ENCODE measurements at places on chromosomes 7 and 10.
A peak's percentile ranks its signal among the peaks of the same experiment; 100 is the strongest.

DNA sequence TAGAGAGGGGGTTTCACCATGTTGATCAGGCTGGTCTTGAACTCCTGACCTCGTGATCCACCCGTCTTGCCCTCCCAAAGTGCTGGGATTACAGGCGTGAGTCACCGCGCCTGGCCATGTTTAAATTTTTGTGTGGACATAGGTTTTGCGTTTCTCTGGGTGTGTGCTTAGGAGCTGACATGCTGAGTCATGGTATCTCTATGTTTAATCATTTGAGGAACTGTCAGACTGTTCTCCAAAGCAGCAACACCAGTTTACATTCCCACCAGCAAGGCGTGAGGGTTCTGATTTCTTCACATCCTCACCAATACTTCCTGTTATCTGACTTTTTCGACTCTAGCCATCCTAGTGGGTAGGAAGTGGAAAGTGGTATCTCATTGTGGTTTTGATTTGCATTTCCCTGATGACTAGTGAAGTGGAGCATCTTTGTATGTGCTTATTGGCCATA lies 153.7 kb downstream of the DNAJB6 start:
- no peak for DNase-seq

- DNase-seq: no peak
Observed at GRCh38 chr10:57017356-57018037, 656.4 kb upstream of the ZWINT start.

DNA sequence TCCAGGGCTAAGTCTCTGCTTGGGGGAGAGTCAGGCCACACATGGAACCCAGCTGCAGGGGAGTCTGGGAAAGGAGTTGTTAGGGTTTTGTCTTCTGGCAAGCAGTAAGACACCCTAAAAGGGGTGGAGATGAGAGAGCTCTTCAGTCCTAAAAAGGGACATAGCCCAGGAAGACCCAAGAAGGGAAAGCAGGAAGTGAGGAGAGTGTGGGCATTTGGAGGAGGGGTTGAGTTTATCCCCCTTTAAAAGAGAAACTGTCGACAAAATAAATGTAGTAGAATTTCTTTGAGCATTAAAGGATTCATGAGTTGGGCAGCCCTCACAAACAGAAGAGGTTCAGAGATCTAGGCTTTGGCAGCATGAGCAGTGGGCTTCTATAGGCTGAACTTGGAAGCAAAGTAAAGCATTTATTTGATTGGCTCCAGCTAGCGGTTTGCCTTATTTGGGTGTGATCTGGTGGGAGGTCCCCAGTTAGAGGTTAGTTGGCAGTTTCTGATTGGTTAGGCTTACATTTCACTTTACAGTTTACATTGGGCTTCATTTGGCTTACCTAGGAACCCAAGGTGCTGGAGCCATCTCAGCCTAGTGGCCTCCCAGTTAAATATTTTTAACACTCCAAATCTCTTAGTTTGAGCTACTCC lies 246.7 kb downstream of the CAMK1D start:
- DNase-seq: no peak

DNA sequence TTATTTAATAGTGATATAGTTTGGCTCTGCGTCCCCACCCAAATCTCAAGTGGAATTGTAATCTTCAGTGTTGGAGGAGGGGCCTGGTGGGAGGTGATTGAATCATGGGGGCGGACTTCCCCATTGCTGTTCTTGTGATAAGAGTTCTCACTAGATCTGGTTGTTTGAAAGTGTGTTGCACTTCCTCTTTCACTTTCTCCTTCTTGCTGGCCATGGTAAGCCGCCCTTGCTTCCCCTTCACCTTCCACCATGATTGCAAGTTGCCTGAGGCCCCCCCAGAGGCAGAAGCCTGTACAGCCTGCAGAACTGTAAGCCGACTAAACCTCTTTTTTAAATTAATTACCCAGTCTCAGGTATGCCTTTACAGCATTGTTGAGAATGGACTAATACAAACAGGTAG lies 101.4 kb downstream of the MTPAP start:
- DNase-seq: no peak

- DNase-seq: no peak
Observed at GRCh38 chr7:75667938-75668337, 70.8 kb downstream of the HIP1 start.

DNA sequence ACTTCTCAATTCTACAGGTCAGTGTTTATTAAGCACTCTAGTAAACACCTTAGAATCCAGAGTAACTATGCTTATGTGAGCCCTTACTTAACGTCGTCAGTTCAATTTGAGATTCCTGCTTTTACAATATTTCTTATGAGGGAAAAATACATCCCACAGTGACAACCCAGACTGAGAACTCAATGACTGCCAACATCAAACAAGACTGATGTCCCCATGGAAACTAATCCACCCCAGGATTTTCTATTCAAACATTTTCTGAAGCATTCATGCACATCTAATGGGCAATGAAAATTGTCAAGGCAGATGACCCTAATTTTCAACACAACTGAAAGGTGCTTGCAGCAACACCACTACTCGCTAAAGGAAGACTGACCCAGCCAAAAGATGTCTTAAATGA lies 67.0 kb downstream of the ATE1 start:
- DNase-seq: no peak

GRCh38 chr7:143492799-143493739 lies 15.4 kb downstream of the TAS2R41 start:
- no peak for DNase-seq

DNA sequence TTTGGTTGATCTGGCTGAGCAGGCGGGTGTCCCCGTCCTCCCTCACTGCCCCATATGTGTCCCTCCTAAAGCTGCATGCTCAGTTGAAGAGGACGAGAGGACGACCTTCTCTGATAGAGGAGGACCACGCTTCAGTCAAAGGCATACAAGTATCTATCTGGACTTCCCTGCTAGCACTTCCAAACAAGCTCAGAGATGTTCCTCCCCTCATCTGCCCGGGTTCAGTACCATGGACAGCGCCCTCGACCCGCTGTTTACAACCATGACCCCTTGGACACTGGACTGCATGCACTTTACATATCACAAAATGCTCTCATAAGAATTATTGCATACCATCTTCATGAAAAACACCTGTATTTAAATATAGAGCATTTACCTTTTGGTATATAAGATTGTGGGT lies 26.9 kb upstream of the TRIM56 start:
- peak; percentile 43 for DNase-seq

DNA sequence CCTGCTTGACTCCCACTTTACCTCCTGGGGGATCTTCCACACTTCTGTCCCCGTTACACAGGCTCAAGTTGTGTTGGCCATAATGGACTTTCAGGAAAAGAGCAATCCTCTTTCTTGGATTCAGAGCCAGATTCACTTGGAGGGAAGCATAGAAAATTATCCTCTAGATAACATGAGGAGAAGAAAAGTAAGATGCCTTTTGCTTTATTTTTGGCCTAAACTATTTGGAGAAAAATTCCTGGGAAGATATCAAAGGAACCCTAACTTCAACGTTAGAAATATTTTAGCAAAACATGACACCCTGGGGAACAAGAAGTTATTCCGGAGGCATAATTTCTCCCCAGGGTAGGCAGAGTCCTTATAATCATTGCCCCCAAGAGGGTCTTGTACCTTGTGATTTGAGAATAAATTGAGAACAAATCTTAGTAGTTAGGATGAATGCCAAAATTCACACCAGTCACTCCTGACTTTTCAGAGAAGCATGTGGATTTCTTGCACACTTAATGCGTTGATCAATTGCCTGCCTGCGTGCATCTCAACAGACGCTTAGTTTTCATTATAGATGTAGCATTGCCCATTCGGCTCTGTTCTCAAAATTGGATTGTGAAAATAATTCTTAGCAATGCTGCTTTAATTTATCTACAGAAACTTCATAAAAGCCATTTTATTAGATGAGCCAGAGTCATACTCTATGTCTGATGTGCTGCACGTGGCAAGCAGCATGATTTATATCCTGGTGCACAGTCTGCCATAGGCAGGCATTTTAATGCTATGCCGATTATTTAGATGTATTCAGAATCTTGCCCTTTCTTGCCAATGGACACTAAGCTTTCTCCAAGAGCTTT lies 224.4 kb downstream of the C7orf25 start:
- no peak for DNase-seq

GRCh38 chr7:138892006-138892630 lies 89.1 kb downstream of the KIAA1549 start:
- no peak for DNase-seq

DNA sequence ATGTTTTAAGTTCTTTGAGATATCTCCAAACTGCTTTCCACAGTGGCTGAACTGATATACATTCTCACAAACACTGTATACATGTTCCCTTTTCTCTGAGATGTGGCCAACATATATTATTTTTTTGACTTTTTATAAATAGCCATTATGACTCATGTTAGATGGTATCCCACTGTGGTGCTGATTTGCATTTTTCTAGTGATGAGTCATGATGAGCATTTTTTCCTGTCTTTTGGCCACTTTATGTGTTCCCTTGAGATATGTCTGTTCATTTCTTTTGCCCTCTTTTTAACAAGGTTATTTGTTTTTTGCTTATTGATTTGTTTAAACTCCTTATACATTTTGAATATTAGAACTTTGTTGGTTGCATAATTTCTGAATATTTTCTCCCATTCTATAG lies 1055.1 kb downstream of the NXPH1 start:
- DNase-seq: no peak

- DNase-seq: no peak
Observed at GRCh38 chr10:101140950-101141615, 10.0 kb downstream of the TLX1 start.

DNA sequence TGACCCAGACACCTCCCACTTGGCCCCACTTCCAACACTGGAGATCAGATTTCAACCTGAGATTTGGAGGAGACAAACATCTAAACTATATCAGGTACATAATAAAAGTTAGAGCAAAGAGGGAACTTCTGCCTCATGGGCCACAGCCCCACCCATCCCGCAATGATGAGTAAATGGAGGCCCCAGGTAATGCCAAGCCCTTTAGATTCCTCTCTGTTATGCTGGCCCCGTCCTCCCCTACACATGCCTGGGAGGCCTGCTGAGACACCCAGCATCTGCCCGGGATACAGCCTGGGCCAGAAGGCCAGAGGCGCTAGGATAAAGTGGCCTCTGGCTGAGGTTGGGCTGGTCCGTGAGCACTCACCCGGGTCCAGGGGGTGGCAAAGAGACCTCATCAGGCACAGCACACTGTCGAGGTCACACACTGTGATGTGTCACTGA lies 185.5 kb upstream of the SH2B2 start:
- no peak for DNase-seq

GRCh38 chr7:155220903-155221302 lies 76.8 kb upstream of the INSIG1 start:
- no peak for DNase-seq

- DNase-seq: no peak
Observed at GRCh38 chr10:5413012-5413938, 918 bp downstream of the NET1 start.

- DNase-seq: no peak
Observed at GRCh38 chr7:98142658-98143057, 36.0 kb downstream of the LMTK2 start.

DNA sequence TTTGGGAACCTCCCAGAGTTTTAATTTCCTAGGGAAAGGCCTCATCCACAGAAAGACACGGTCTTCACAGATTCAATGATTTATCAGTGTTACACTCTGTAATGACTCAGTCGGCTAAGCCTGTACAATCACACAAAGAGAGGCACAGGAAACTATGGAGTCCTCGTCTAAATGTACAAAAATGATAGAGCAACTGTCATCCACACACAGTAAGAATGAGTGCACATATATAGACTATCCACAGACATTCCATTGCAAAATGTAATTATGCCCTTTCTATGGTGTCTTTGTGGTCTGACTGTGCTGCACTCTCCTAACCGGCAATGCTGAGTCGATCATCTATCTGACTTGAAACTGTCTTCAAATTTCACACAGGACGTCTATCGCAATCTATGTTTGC lies 3.5 kb upstream of the NAMPT start:
- DNase-seq: no peak

- no peak for DNase-seq
Observed at GRCh38 chr10:103280031-103280430, 3.1 kb downstream of the INA start.

- no peak for DNase-seq
Observed at GRCh38 chr7:85714043-85714578, 527.3 kb upstream of the SEMA3D start.

- DNase-seq: no peak
Observed at GRCh38 chr10:78648256-78648860, 420.4 kb upstream of the ZMIZ1 start.

GRCh38 chr7:50866343-50867033 lies 83.8 kb upstream of the GRB10 start:
- no peak for DNase-seq

DNA sequence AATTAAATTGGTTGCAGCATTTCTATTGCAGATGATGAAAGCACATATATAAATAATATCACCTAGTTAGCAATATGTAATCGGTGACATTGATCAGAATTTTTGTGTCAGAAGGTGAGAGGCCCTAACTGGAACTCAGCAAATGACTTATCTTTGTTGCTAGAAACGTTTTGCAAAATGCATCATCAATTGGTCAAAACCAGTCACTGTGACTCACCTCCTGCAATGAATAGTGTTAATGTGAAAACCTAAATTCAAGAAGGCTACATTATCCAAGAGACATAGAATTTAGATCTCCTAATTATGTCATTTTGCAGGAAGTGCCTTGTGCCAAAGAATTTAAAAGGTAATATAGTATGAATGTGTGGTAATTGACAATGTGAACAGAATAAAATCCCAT lies 9.8 kb upstream of the PNLIPRP3 start:
- no peak for DNase-seq

GRCh38 chr10:11154849-11155498 lies 137.3 kb downstream of the CELF2 start:
- no peak for DNase-seq

GRCh38 chr10:46227936-46228562 lies 58.7 kb upstream of the ANTXRL start:
- DNase-seq: no peak

DNA sequence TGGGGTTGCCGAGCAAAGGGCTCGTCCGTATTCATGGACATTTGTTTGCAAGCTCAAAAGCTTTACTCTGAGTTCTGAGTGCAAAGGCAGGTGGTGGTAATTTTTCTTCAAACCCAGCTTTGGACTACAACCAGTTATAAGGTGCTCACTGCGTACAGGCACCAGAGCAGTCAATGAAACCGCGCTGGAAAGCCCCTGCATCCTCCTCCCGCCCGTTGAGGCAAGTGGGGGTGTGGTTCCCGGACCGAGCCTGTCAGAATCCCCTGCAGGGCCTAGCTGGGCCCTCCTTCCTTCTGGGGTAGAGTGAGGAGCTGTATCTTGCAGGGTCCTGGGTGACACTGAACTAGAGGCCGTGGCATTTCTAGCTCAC lies 22.3 kb downstream of the AMZ1 start:
- DNase-seq: peak; percentile 73

- no peak for DNase-seq
Observed at GRCh38 chr7:12550956-12551355, 19.6 kb upstream of the SCIN start.
